ENCODE measurements at places on chromosomes 16 and 17. TPM values are rescaled to one million over a fixed set of nuclear protein-coding genes. Genes with fewer than 3 reads are reported as not detected.

Gene C17orf107
- total RNA-seq: 1.3 TPM

- no peaks in the 10 kb centered on the region for H3K36me3 ChIP-seq
- H3K4me3 ChIP-seq: no peak overlapping the region
- no peak overlapping the region for H3K27ac ChIP-seq
- H3K4me1 ChIP-seq: no peaks in the 10 kb centered on the region
- H3K27me3 ChIP-seq: no peaks in the 10 kb centered on the region
Measured at GRCh38 chr17:9880582-9880999, 24.5 kb downstream of the RCVRN start.

Gene STX1B
- total RNA-seq: 0.57 TPM

Gene BCKDK
- 47.5 TPM for total RNA-seq

DNA sequence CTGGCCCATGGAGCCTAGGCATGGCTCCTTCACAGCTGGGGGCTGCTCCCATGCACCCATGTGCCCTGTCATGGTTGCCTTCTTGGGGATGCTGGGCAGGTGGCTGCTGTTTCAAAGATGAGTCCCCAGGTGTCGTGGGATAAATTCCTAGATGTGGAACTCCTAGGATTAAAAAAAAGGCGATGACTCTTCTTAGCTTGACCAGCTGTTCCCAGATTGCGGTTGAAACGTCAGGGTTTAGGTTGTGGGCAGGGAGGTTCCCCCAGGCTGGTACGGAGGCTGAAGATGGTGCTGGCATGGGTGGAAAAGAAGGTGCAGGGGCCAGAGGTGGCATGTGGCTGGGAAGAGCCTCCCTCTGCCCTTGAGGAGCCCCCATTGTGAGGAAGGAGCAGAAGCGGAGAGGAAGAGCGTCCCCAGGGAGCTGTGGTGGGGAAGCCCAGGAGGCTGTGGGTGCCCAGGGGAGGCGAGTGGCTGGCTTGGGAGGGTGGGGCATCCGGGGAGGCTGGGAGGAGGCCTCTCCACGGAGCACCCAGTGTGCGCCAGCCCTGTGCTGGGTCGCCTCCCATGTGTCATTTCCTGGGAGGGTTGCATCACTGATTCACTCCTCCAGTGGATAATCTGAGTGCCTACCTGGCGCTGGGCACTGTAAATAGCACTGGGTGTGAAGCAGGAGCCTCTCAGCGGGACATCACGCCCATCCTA is 7.5 kb upstream of the KCNJ12 start:
- no peaks in the 10 kb centered on the region for H3K4me1 ChIP-seq
- no peaks in the 10 kb centered on the region for H3K27me3 ChIP-seq
- no peaks in the 10 kb centered on the region for H3K36me3 ChIP-seq
- no peak for DNase-seq
- no peak overlapping the region for H3K27ac ChIP-seq
- no peak overlapping the region for H3K4me3 ChIP-seq

Gene CLDN9
- total RNA-seq: 0.11 TPM

Gene ZNF688
- total RNA-seq: 9.2 TPM

- peaks cover 18% of the 10 kb centered on the region for H3K4me1 ChIP-seq
- DNase-seq: no peak
- H3K27me3 ChIP-seq: no peaks in the 10 kb centered on the region
- no peak overlapping the region for H3K4me3 ChIP-seq
- H3K27ac ChIP-seq: no peak overlapping the region
Measured at GRCh38 chr16:81720973-81721906, 57.9 kb upstream of the PLCG2 start.

Gene MPV17L
- total RNA-seq: 0.09 TPM

GRCh38 chr16:24815021-24815420 is 30.7 kb upstream of the SLC5A11 start:
- no peaks in the 10 kb centered on the region for H3K27me3 ChIP-seq
- H3K27ac ChIP-seq: no peak overlapping the region
- DNase-seq: no peak
- no peak overlapping the region for H3K4me3 ChIP-seq
- no peaks in the 10 kb centered on the region for H3K4me1 ChIP-seq

- H3K36me3 ChIP-seq: no peaks in the 10 kb centered on the region
- no peak for DNase-seq
- H3K27me3 ChIP-seq: no peaks in the 10 kb centered on the region
- no peak overlapping the region for H3K4me3 ChIP-seq
- no peaks in the 10 kb centered on the region for H3K4me1 ChIP-seq
Measured at GRCh38 chr17:73132085-73132492, 32.7 kb upstream of the SSTR2 start.

Gene CHST5
- total RNA-seq: not detected

DNA sequence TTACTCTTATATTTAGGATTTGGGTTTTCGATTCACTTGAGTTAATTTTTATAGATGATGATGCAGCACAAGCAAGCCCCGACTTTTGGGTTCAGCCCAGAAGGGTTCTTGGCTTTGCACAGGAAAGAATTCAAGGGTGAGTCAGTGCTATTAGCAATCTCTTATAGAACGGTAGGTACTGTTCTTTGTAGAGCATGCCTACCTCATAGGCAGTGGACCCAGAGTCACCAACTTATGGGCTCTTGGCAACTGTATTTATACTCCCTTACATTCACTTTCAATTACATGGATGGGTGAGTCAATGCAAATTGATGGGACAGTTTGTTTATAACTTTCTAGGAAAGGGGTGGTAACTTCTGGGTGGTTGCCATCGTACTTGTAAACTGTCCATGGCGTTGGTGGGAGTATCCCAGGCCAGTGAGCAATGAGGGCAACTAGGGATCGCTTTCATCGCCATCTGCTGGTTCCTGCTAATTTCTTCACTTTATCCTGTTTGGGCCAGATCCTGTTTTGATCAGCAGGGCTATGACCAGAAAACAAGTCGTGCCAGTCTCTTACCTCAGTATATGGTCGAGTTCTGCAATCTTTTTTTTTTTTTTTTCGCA is 362.6 kb downstream of the CNTNAP4 start:
- H3K27ac ChIP-seq: no peak overlapping the region
- no peaks in the 10 kb centered on the region for H3K4me1 ChIP-seq
- H3K27me3 ChIP-seq: no peaks in the 10 kb centered on the region
- H3K36me3 ChIP-seq: no peaks in the 10 kb centered on the region

- no peak overlapping the region for H3K4me3 ChIP-seq
- H3K4me1 ChIP-seq: no peaks in the 10 kb centered on the region
- no peaks in the 10 kb centered on the region for H3K27me3 ChIP-seq
- no peak overlapping the region for H3K27ac ChIP-seq
Measured at GRCh38 chr16:61792194-61792909, 243.9 kb downstream of the CDH8 start.

GRCh38 chr17:82100502-82101298 is 2.7 kb upstream of the FASN start:
- peak overlapping the region; percentile 85 for H3K4me3 ChIP-seq
- H3K27ac ChIP-seq: no peak overlapping the region
- H3K36me3 ChIP-seq: peaks cover 18% of the 10 kb centered on the region
- no peaks in the 10 kb centered on the region for H3K27me3 ChIP-seq
- H3K4me1 ChIP-seq: peaks cover 5% of the 10 kb centered on the region

GRCh38 chr16:31061126-31061812 is 12.8 kb downstream of the ZNF668 start:
- DNase-seq: no peak
- peaks cover 24% of the 10 kb centered on the region for H3K4me1 ChIP-seq
- peaks cover 50% of the 10 kb centered on the region for H3K36me3 ChIP-seq

GRCh38 chr17:56130026-56130425 is 23.2 kb upstream of the ANKFN1 start:
- no peak for DNase-seq
- H3K36me3 ChIP-seq: no peaks in the 10 kb centered on the region
- H3K27ac ChIP-seq: no peak overlapping the region
- no peak overlapping the region for H3K4me3 ChIP-seq

DNA sequence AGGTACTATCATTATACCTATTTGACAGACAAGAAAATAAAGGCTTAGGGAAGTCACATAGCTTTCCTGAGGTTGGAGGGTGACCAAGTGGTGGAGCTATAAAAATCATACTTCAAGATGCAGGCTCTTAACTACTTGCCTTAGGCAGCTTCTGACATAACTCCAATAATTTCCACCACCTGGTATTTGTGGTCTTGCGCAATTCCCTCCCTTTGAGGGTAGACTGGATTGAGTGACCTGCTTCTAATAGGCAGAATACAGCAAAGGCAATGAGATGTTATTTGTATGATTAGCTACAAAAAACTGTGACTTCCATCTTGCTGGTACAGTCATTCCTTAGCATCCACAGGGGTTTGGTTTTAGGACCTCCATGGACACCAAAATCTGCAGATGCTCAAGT is 385.5 kb downstream of the TMEM114 start:
- no peaks in the 10 kb centered on the region for H3K36me3 ChIP-seq
- H3K4me1 ChIP-seq: no peaks in the 10 kb centered on the region
- DNase-seq: no peak
- H3K27ac ChIP-seq: no peak overlapping the region
- H3K4me3 ChIP-seq: no peak overlapping the region
- H3K27me3 ChIP-seq: no peaks in the 10 kb centered on the region

DNA sequence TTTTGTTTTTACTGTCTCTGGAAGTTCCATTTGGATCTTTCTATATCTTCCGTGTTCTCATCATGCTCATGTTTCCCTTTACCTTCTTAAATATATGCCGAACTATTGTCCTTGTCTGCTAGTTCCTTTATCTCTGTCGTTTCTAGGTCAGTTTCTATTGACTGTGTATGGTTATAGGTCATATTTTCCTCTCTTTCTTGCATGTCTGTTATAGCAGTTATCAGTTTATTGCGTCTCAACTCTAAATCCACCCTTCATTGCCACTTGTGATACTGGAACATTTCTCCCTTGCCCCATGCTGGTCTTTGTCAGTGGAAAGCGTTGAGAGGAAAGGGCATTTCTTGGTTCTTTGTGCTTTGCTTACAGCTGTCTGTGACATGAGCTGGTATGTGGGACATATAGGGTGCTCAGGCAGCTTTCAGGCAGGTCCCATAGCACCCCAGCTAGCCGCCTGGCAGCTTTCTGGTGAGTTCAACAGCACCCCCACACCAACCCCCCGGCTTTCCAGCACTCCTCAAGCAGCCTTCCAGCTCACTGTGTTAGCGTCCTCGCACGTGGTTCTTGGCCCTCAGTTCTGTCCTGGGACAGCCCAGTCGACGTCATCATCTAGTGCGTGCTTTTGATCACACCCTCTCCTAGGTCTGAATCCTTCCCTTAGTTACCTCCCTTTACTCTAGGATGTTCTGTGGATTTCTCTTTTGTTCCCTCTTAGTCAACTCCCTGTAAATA is 15.4 kb upstream of the DNASE1 start:
- H3K36me3 ChIP-seq: peaks cover 4% of the 10 kb centered on the region
- DNase-seq: no peak
- peak overlapping the region; percentile 19 for H3K27ac ChIP-seq
- H3K4me3 ChIP-seq: no peak overlapping the region

GRCh38 chr17:44304651-44305050 is 3.8 kb upstream of the RUNDC3A start:
- no peak for DNase-seq
- H3K27me3 ChIP-seq: peaks cover 22% of the 10 kb centered on the region
- no peak overlapping the region for H3K27ac ChIP-seq
- no peaks in the 10 kb centered on the region for H3K36me3 ChIP-seq
- peaks cover 4% of the 10 kb centered on the region for H3K4me1 ChIP-seq

Gene CALB2
- total RNA-seq: not detected

DNA sequence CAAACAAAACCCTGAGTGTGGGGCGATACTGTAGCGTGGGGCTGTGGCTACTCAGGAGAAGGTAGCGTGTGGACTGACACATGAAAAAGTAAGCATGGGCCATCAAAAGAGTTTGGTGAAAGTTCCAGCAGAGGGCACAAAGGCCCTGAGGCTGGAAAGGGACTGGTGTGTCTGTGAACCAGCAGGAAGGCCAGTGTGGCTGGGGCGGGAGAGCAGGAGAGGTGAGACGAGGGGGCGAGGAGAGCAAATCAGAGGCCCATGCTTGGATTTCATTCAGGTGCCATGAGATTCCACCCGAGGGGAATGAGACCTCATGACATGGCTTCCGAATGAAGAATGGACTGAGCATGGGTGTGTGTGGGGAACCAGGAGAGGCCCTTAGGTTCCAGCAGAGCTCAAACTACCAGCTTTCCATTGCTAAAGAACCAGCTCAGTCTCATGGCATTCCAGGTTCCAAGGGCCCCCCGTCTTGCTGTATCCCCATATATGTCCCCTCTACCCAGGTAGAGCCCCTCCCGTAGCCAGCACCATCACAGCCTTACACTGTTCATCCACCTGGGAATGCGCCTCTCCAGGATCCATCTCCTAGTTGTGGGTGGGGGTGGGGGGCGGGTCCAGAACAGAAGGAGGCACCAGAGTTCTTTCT is 31.1 kb downstream of the TRPV2 start:
- H3K27ac ChIP-seq: peak overlapping the region; percentile 5
- H3K4me3 ChIP-seq: no peak overlapping the region
- peaks cover 76% of the 10 kb centered on the region for H3K36me3 ChIP-seq
- DNase-seq: no peak
- H3K4me1 ChIP-seq: peaks cover 34% of the 10 kb centered on the region
